ENCODE measurements at places on chromosomes 6 and 20.
A peak's percentile ranks its signal among the peaks of the same experiment; 100 is the strongest.

DNA sequence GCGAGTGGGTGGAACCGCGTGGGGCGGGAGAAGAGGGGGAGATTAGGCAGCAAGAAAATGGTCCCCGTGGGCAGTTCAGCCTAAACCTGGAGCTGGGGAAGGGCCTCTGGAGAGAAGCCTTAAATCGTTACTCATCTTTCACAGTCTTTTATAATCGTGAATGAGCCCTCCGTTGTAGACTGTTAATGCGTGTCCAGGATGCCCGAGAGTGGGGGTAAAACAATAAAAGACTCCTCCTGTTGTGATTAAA lies 11.0 kb upstream of the ELOVL5 start:
- no peak for DNase-seq

GRCh38 chr20:10832141-10832540 lies 158.3 kb upstream of the JAG1 start:
- DNase-seq: no peak

DNA sequence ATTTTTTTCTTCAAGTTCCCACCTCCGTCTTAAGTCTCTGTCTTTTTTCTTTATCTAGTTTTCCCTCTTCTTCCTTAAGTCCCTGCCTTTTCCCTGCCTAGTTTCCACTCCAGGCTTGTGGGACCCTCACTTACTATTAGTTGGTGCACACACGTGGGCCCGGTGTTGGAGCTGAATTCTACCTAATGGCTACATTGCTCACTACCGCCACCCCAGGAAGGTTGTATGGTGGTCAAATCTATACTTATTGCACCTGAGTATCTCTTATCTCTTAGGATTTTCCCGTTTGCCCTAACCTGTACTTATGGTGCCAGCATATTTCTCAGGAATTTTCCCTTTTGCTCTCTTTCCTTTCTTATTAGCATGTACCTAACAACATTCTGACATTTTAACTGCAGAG lies 692.8 kb downstream of the EPM2A start:
- DNase-seq: no peak

DNA sequence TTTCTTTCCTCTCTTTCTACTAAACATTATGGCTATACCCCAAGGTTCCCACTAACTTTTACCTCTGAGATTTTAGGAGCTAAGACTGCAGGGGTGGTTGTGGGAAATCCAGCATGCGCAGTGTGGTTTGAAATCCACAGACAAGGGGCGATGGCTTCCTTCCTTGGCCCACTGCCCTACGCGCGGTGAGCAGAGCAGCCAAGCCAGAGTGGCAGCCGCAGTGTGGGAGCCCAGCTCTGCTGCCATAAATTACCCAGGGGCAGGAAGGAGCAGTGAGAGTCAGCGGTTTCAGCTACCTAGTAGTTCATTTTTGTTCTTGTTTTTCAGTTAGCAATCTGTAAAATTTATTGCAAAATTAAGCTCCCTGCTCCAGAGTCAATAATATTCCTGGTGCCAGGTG lies 101.4 kb downstream of the BMP2 start:
- no peak for DNase-seq

DNA sequence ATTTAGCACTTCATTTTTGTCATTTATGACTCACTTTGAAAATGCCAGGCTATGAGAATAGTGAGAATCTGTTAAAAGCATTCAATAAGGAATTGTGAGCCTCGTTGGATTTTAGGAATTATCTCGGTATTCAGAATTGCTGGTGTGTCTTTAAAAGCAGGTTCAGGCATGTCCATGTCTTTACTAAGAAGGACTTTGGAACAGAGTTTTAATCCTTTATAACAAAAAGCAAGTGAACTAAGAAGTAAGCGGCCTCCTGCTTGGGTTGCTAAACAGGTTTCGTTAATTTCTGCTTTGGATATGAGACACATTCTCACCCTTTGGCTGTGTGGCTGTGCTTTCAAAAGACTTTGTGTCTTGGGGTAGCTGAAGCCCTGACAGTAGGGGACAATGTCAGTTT lies 74.9 kb downstream of the IGF2R start:
- DNase-seq: no peak

- no peak for DNase-seq
Measured at GRCh38 chr20:31860390-31861134, 9.8 kb downstream of the DUSP15 start.

DNA sequence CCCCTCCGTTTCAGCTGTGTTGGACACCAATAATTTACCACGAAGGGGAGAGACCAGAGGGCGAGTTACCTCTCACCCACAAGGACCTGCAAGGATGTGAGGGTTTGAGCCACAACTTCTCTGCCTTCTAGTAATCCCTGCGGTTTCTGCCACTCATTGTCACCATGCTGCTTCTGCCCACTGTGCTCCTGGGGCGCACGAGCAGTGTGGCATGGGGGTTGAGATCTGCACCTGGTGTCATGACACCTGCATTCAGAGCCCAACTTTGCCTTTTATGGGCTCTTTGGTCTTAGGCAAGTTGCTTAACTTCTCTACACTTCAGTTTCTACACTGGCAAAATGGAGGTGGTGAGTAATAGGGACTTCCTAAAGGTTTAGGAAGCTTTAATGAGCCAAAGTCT lies 84.9 kb downstream of the SOBP start:
- DNase-seq: no peak

GRCh38 chr20:58557733-58558342 lies 42.6 kb upstream of the APCDD1L start:
- DNase-seq: no peak

GRCh38 chr6:73388800-73389512 lies 5.7 kb upstream of the DDX43 start:
- DNase-seq: no peak

DNA sequence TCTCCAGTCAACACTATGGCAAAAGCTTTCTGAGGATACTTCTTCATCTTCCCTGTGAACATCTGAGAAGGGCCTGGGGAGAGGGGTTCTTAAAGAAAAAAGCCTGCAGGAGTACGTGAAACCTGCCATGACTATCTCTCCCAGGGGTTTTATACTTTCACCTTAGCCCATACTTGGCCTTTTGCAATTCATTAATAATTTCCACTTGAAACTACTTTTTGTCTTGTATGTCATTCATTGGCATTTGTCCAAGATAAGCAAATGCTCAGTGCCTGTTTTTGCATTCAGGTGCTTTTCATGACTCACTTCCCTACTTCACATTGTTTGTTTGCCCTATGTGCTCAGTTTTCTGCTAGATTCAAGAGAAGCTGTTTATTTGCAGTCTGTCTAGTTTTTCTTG lies 580.3 kb upstream of the GJE1 start:
- peak; percentile 98 for DNase-seq

DNA sequence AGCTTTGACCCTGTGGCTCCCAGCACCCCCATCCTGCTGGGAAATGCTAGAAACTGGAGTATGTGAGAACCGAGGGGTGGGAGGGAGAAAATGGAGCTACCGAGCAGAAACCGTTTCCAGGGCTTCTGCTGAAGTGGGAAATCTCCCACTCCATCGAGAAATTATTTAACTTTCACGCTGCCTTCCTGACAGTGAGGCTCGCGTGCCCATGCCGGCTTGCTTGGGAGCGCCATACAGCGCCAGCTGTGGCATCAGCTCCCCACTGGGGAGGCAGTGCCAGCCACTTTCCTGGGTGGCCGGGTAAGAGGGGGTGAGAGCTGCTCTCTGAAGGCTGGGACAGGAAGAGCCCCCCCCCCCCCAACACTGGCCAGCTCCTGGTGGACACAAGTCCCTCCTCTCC lies 268.9 kb downstream of the TAF4 start:
- DNase-seq: no peak

DNA sequence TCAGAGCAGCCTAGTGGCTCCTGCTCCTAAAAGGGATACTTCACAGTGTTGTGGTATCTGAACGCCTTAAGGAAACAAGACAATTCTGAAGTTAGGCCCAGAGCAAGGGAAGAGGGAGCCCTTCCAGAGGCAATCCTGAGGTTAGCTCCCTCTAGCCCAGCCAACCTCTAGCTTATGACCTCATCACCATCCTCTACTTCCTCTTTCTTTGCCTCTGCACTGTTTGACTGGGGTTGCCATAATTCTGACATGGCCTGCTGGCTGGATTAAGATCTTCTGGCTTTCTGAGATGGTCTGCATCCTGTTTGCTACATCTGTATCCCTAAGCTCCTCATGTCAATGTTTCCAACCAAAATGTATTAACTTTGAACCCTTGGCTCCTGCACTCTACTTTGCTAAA lies 23.3 kb upstream of the BMP2 start:
- DNase-seq: no peak

Measured in epithelial cell of proximal tubule (primary cell).